GM23248 (cell line): ENCODE measurements at places on chromosomes 4 and X. TPM values are rescaled to one million over a fixed set of nuclear protein-coding genes. Genes with fewer than 3 reads are reported as not detected.

SNCA gene
- polyA plus RNA-seq: 0.25 TPM in 1 of 2 replicates, not detected in the other

TRIM60 gene
- polyA plus RNA-seq: not detected in 2 replicates

TMEM255A gene
- polyA plus RNA-seq: not detected in 2 replicates

SLC25A6 gene
- 317 and 336 TPM in 2 replicates for polyA plus RNA-seq

GAB1 gene
- polyA plus RNA-seq: 1.8 and 2.0 TPM in 2 replicates

PPP1R2C gene
- not detected in 2 replicates for polyA plus RNA-seq

SPIN3 gene
- polyA plus RNA-seq: 8.8 and 10.1 TPM in 2 replicates

FRMD7 gene
- polyA plus RNA-seq: not detected in 2 replicates
